Esophagus muscularis mucosa (tissue), 4 donors: ENCODE measurements at places on chromosomes 4 and X. TPM values are rescaled to one million over a fixed set of nuclear protein-coding genes. Genes with fewer than 3 reads are reported as not detected.

The SPANXD gene
- not detected for total RNA-seq

DNA sequence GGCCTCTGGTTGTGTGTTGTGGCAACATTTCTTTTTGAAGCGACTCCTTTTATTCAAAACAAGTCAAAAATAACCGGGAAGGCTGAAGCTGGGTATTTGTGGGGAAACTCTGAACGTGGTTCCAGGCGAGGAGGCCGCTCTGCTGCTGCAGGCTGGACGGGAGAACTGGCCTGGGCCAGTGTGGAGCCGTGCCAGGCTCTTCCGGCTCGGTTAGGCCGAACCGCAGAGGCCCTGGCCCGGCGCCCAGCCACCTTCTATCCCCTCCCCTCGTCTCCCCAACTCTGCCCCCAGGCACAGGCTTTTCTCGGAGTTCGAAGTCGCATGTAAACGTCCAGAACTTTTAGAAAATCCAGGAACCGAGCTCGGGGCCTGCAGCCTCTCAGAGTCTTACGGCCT is 2.4 kb upstream of the BCOR start:
- DNase-seq = no peak

- DNase-seq = no peak
Measured at GRCh38 chr4:3869661-3870566, 103.7 kb downstream of the ADRA2C start.

- no peak for DNase-seq
Measured at GRCh38 chrX:13581554-13581953, 12.2 kb downstream of the EGFL6 start.

DNA sequence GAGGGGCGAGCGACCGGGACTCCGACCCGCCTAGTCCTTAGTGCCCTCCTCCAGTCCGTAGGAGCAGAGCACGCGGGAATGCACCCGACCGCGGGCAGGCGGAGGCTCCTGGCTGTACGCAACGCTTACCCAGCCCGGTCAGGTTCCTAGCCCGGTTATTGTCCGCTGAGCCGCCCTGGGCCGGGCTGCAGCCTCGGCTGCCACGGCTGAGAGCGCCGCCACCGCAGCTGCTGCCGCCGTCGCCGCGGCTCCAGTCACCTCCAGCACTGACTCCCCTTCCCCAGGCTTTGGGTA is at the start of gene AMER1:
Gene AMER1 (minus strand): TSS at position 268 of the 294 bp plus-strand sequence. CDS start 12,422 bp downstream, outside the sequence.
- DNase-seq = no peak

- no peak for DNase-seq
Measured at GRCh38 chrX:155237719-155238118, 21.5 kb downstream of the VBP1 start.

DNA sequence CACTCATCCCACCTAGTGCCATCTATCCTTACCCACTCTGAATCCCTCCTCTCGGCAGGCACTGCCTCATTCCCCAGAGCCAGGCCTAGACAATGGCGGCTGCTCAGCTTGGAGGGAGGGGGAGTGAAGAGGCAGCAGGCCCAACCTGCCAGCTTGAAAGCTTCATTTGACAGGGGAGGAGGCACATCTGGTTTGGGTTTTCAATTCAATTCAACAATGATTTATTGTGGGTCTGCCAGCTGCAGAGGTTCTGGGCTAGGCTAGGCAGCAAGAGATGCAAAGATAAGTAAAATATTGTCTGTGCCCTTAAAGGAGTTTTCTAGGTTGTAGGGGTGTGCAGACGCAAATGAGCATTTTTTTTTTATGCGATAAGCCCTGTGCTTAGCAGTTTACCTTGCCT is 58.5 kb downstream of the RTL9 start:
- DNase-seq = no peak

GRCh38 chr4:150593996-150594395 is 12.0 kb downstream of the MAB21L2 start:
- DNase-seq = no peak

GRCh38 chr4:62410371-62411003 is 1210.4 kb downstream of the ADGRL3 start:
- DNase-seq = no peak

The ABCG2 gene
- total RNA-seq = 3.2 TPM

GRCh38 chrX:40402831-40403533 is 177.8 kb upstream of the ATP6AP2 start:
- no peak for DNase-seq

- DNase-seq = no peak
Measured at GRCh38 chr4:14965071-14965470, 37.2 kb upstream of the CPEB2 start.

DNA sequence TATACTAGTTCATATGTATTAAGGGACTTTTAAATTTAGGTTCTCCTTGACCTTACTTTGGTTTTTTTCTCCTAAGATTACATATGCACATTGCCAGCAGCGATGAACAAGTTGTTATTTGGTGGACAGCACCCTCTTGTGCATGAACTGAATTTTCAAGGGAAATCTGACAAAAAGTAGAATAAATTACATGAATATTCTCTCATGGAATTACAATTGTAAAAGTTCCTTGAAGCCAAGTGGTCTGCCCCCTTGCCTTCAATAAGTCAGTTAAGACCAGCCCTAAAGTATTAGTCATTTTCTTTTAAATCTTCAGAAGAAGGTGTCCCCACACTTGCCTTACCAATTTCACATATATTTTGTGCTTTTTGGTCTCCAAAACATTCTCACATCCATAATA is 30.7 kb upstream of the SMARCA5 start:
- no peak for DNase-seq

The BEX2 gene
- 3.6 TPM for total RNA-seq

The SMARCA1 gene
- total RNA-seq = 54.5 TPM

DNA sequence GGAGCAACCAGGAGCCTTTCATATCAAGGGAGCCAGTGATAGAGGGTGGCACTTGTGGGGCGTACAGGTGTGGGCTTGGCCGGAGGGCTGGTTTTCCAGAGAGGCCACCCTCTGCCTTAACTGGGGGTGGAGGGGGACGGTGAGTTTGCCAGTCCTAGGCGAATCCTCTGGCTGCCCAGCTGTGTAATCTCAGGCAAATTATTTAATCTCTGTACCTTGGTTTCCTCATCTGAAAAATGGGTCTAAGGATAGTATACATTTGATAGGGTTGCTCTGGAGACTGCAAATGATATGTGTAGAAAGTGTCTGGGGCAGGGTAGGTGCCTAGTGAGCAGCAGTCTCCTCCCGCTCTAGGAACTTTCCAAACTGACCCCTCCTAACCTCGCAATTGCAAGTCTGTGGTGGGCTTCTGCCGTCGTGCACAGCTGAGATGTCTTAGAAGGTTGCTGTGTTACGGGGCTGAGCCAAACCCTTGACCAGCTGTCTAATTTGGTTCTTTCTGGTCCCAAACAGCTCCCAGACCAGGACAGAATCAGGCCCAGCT is 3.8 kb upstream of the CXCR3 start:
- DNase-seq = no peak

- DNase-seq = no peak
Measured at GRCh38 chr4:123977641-123978081, 581.1 kb downstream of the SPRY1 start.

The SMARCAD1 gene
- total RNA-seq = 19.1 TPM

- DNase-seq = no peak
Measured at GRCh38 chr4:6769233-6769988, 13.1 kb upstream of the KIAA0232 start.

- DNase-seq = no peak
Measured at GRCh38 chr4:88957570-88957969, 99.4 kb downstream of the FAM13A start.

The CXorf49 gene
- total RNA-seq = not detected

DNA sequence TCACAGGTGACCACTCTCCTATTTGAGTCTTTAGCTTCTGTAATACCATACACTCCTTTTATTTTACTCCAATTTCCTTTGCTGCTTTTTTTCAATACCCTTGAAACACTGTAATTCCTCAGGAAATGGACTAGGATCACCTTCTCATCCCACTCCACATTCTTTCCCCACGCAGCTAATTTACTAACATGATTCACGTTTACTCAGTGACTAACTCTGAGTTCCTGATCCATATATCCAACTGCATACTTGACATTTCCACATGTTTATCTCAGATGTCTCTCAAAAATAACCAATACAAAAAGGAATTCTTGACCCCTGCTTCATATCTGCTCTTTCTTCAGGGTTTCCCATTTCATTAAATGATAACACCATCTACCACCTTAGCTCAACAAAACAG is 19.9 kb downstream of the RPS6KA6 start:
- DNase-seq = no peak

- no peak for DNase-seq
Measured at GRCh38 chr4:145839151-145839550, 99.5 kb downstream of the ZNF827 start.

The CT45A1 gene
- total RNA-seq = not detected

The SPATA18 gene
- total RNA-seq = 7.5 TPM

The ADGRL3 gene
- total RNA-seq = 7.1 TPM

The IDH3G gene
- total RNA-seq = 52.3 TPM

The JADE3 gene
- total RNA-seq = 7.8 TPM

GRCh38 chr4:173185847-173186510 is 17.4 kb downstream of the GALNT7 start:
- no peak for DNase-seq

DNA sequence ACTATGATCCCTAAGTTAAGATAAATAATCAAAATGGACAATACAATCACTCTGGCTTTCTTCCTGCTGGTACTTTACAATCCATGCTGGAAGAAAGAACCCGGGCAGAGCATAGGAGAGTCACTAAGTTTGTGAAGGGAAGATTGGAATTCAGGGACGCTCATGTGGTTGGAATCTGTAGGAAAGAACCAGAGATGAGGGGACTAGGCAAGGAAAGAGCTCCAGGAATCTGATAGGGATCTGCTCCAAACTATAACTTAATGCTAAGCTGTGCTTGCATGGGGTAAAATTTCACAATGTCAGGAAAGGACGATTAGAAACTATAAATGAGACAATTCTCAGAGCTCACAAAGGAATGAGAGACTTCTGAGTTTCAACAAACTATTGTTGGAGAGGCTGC is 167.5 kb downstream of the ADGRA3 start:
- DNase-seq = no peak

- DNase-seq = no peak
Measured at GRCh38 chrX:530726-531610, 99.6 kb upstream of the SHOX start.

- DNase-seq = no peak
Measured at GRCh38 chr4:1880332-1880731, 9.1 kb downstream of the NSD2 start.

The CNOT6L gene
- total RNA-seq = 21.0 TPM
